ENCODE measurements at places on chromosomes 1 and 21. TPM values are rescaled to one million over a fixed set of nuclear protein-coding genes. Genes with fewer than 3 reads are reported as not detected.
A peak's percentile ranks its signal among the peaks of the same experiment; 100 is the strongest.

AQP10 gene
- total RNA-seq, result not detected

SLC5A3 gene
- total RNA-seq, result 20.3 TPM

DNA sequence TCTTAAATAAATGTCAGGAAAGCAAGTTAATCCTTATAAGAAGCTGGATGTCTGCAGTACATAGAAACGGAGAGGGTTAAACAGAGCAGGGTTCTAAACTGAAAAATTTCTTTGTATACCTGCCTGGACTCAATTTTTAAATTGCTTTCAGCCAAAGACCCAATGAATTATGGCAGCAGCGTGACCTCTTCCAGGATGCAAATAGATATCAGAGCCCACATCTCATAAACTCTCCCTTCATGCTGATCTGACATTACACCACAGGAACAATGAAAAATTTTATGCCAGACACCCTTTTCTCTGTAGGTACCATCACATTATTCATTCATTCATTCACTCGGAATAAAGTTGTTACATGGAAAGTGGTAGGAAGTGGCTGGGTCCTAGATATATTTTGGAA lies 236.4 kb downstream of the NUF2 start:
- no peak for DNase-seq
- no peaks in the 10 kb centered on the region for H3K27me3 ChIP-seq
- H3K4me1 ChIP-seq, result no peaks in the 10 kb centered on the region
- no peak overlapping the region for H3K4me3 ChIP-seq
- no peak overlapping the region for H3K27ac ChIP-seq

GRCh38 chr1:23198373-23198772 lies 18.9 kb downstream of the HTR1D start:
- no peaks in the 10 kb centered on the region for H3K4me1 ChIP-seq

DNA sequence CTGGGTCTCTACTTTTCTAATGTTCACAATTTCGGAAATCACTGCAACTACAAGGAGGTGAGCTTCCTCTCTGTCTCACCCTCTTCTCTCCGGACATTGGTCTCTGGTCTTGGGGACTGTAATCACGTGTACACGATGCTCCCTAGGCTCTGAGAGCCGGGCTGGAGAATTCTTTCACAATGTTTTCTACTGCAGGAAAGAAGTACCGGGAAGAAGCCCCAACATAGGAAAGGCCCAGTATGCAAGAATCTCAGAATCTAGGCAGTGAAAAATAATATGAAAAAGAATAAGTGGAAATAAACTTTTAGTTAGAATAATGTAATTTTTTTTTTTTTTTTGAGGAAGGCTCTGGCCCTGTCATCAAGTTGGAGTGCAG lies 13.5 kb upstream of the HJV start:
- H3K27ac ChIP-seq, result peak overlapping the region; percentile 91
- H3K4me3 ChIP-seq, result peak overlapping the region; percentile 18
- H3K27me3 ChIP-seq, result no peaks in the 10 kb centered on the region
- H3K36me3 ChIP-seq, result no peaks in the 10 kb centered on the region
- no peak for DNase-seq

- no peak overlapping the region for H3K27ac ChIP-seq
- no peak overlapping the region for H3K4me3 ChIP-seq
- H3K36me3 ChIP-seq, result no peaks in the 10 kb centered on the region
These were observed 21.1 kb upstream of the EPHB2 start for GRCh38 chr1:22689505-22689904.

DNA sequence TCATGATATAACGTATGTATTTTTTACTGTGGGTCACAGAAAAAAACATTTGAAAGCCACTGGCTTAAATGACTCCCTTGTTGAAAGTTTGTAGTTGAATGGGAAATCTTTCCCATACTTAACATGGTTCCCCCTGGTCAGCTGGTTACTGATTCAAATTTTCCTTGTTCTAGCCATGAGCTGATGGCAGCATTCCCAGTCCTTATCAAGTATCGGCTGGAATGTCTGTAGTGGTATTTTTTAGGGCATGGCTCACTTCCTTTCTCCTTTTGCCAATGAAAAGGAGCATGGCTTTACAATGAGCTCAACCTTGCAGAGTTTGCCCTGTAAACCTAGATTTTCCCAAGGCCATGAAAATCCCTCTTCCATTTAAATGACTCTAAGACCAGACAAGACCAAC lies 55.7 kb downstream of the GIPC2 start:
- H3K27ac ChIP-seq, result no peak overlapping the region
- H3K27me3 ChIP-seq, result no peaks in the 10 kb centered on the region
- peaks cover 5% of the 10 kb centered on the region for H3K4me1 ChIP-seq

DNA sequence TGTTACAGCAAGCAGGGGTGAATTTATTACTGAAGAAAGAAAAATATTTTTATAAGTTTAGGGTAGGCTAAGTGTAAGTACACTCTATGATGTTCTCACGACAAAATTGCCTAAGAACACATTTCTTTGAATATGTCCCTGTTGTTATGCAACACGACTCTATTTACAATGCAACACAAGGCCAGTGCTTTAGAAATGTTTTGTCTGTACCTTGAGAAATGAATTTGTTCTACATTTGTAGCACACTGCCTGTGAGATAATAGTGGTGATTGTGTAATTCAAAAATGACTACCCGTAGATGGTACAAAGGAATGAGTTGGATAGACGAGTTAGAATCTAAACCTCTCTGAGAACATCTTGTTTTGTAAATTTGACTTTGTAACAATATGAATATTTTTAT lies 63.7 kb upstream of the IGSF5 start:
- H3K27ac ChIP-seq, result no peak overlapping the region
- no peak for DNase-seq
- H3K4me1 ChIP-seq, result no peaks in the 10 kb centered on the region
- no peaks in the 10 kb centered on the region for H3K36me3 ChIP-seq
- no peaks in the 10 kb centered on the region for H3K27me3 ChIP-seq

DNA sequence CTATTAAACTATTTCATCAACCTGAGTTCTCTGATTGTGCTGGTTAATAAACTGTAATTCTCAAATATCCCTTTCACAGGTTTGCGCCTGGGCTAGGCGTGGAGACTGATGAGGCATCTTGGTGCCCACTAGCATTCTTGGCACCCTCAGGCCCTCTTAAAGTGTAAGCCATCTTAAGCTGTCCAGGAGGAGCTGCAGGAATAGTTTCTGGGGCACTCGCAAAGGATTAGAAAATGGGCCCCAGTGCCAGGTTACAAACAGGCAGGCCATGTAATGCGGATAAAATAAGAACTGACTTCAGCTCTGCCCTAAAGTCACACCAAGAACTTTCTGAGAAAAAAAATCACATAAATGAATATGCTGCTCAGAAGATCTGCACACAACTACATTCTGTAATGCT lies 1.1 kb downstream of the CASQ2 start:
- no peak overlapping the region for H3K4me3 ChIP-seq
- DNase-seq, result no peak
- H3K4me1 ChIP-seq, result peaks cover 11% of the 10 kb centered on the region
- H3K36me3 ChIP-seq, result no peaks in the 10 kb centered on the region
- peak overlapping the region; percentile 63 for H3K27ac ChIP-seq

DNA sequence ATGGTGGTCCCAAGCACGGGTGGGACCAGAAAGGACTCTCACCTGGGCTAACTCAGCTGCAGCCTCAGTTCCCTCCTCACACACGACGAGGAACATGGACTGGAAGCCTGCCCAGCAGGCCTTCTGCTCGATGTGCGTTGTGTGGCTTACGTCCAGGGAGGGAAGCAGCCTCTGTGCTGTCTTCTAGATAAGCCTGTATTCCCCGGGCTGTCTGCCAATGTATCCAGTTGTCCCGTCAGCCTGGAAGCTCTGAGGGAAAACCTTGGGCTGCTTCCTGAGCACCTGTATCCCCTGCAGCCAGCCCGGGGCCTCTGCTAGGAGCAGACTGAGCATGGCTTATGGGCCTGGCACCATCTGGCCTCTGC lies 10.5 kb downstream of the PCSK9 start:
- no peaks in the 10 kb centered on the region for H3K4me1 ChIP-seq
- no peak overlapping the region for H3K27ac ChIP-seq
- H3K36me3 ChIP-seq, result no peaks in the 10 kb centered on the region

DNA sequence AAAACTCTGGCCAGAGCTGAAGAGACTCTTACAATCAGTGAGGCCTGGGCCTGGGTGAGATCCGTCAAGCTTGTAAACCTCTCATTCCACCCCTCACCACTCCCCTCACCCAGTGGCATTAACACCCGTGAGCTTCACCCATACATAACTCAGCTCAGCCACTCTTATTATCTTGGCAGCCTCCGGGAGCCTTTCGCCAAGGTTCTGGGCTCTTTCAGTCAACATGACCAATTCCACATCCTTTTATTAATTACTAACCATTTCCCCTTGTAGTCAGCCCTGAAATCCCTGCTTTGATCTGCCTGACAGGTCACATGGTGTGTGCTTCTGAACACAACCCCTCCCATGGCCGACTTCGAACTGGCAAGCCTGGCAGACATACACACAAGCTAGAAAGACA lies 134.8 kb downstream of the SETD4 start:
- DNase-seq, result no peak
- no peak overlapping the region for H3K27ac ChIP-seq
- no peaks in the 10 kb centered on the region for H3K4me1 ChIP-seq
- H3K4me3 ChIP-seq, result no peak overlapping the region

Data from transverse colon (tissue), 4 donors.